ENCODE measurements at places on chromosomes 4 and X. TPM values are rescaled to one million over a fixed set of nuclear protein-coding genes. Genes with fewer than 3 reads are reported as not detected.

Gene CXorf49
- not detected for total RNA-seq

DNA sequence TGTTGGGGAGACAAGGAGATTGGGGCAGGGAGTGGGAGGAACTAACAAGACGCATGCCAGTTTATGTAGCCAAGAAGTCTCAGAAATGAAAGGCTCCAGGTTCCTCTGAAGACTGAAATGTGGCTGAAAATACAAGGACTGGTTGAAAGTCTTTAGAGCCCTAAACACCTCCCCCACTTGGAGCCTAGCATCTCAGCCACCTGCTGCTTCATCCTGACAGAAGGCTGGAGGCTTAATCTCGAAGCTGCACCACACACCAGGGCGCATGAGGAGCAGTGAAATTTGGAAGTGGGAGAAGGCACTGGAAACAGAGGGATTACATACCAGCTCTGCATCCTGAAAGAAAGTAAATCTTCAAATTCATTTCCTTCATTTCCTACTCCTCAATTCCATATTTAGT lies 160.7 kb upstream of the FTHL17 start:
- no peak for DNase-seq

- DNase-seq, result no peak
Measured at GRCh38 chr4:102451266-102451665, 49.9 kb upstream of the NFKB1 start.

GRCh38 chr4:1910643-1911042 lies 39.5 kb downstream of the NSD2 start:
- no peak for DNase-seq

DNA sequence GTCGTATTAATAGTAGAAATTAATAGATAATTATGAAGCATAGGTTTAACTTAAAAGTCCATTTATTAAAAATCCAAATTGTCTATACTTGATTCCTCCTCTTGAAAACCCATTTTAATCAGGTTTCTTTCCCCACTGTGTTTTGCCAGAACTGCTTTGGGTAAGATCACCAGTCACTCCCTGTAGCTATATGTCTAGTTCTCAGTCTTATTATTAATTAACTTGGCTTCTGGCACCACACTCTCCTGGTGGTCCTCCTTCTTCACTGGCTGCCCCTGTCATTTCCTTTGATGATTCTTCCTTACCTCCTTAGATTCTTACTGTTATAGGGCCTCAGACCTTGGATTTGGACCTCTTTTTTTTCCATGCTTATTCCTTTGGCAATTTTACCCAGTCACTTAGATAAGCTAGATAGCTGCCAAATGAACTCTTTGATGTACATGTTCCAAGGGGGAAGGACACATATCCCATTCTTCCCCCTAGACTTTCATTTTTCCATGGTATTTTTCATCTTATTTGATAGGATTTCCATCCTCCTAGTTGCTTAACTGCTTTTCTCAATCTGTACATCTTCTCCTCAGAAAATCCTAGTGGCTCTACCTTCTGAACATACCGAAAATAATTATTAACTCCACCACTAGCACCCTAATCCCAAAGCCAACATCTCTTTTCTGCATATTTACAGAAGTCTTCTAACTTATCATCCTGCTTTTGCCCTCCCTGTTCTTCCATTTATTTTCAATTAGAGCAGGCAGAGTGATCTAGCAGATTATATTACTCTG lies 24.5 kb downstream of the GIMD1 start:
- no peak for DNase-seq

DNA sequence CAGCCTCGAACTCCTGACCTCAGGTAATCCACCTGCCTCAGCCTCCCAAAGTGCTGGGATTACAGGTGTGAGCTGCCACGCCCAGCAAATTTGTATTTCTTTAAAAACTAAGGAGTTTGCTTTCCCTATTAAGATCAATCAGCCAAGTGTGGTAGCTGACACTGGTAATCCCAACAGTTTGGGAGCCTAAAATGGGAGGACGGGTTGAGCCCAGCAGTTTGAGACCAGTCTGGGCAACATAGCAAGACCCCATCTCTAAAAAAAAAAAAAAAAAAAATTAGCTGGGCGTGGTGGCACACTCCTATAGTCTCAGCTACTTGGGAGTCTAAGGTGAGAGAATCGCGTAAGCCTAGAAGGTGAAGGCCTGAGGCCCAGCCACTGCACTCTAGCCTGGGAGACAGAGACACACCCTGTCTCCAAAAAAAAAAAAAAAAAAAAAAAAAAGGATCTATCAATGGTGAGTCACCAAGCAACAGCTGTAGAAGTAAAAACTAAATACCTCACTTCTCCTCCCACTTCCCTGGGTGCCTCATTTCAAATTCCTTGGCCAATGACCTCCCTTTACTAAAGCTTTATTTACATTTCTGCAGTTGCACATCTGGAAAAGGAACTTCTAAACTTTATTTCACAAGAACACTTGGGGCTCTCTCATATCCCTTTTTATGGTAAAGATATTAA lies 54.5 kb downstream of the LDB2 start:
- DNase-seq, result no peak

DNA sequence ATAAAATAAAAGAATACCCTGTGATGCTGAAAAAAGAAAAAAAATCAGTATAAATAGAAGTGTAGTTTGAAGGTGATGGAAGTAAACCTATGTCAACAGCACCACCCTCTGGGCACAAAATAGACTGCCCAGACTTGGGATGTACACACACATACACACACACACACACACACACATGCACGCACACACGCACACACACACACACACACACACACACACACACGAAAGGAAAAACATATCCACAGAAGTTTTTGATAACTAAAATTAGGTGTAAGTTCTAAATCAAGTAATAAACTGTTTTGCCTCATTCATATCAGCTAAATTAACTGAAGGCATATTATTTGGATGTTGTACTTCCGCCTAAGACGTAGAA lies 40.5 kb downstream of the ANXA5 start:
- peak; percentile 35 for DNase-seq

Gene GLUD2
- 1.5 TPM for total RNA-seq

DNA sequence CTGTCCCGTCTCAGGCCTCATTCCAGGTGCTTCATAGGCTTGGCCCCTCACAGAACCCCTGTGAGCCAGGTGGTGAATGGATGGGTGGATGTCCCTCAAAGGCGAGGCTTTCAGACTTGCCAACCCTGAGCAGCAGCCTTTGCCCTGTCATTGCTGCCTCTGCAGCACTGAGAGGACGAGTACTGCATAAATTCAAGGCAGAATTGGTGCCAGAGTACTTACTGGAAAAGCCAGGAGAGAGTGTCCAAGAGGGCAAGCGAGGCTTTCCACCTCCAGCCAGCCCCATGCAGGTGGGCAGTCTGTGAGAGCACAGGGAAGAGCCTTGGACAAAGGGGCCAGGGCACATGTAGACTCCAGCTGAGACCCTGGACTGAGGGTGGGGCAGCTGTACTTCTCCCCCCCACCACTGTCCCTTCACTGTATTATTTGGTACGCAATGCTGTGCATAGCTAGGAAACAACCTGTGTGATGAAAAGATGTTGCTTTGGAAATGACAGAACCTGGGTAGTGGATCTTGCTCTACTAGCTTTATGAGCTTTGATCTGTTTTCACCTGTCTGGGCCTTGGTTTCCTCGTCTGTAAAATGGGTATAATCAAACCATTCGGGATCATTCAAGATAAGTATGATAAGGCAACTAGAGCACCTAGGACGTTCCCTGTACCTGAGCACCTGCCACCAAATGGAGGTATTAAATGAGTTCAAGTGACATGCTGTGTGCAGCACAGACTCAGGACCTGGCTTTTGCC lies 224.9 kb upstream of the PSAPL1 start:
- DNase-seq, result no peak

- DNase-seq, result no peak
Measured at GRCh38 chrX:57900975-57901374, 9.3 kb downstream of the ZXDA start.

- no peak for DNase-seq
Measured at GRCh38 chrX:34426334-34426733, 230.8 kb downstream of the TMEM47 start.

Gene RPL34
- total RNA-seq, result 726 TPM

- DNase-seq, result no peak
Measured at GRCh38 chr4:103786014-103786413, 66.2 kb upstream of the TACR3 start.

DNA sequence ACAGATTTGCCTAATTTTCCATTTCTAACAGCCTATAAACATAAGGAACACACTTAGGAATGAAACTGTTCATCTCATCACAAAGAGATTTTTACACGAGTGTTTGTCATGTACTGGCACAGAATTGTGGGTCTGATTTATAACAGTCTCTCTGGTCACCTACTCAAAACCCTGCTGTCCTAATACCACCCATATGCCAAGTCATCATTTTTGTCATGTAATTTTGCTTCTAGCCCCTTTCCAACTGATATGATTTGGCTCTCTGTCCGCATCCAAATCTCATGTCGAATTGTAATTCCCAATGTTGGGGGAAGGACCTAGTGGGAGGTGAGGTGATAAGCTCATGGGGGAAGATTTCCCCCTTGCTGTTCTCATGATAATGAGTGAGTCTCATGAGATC lies 284.1 kb upstream of the SLITRK2 start:
- no peak for DNase-seq

DNA sequence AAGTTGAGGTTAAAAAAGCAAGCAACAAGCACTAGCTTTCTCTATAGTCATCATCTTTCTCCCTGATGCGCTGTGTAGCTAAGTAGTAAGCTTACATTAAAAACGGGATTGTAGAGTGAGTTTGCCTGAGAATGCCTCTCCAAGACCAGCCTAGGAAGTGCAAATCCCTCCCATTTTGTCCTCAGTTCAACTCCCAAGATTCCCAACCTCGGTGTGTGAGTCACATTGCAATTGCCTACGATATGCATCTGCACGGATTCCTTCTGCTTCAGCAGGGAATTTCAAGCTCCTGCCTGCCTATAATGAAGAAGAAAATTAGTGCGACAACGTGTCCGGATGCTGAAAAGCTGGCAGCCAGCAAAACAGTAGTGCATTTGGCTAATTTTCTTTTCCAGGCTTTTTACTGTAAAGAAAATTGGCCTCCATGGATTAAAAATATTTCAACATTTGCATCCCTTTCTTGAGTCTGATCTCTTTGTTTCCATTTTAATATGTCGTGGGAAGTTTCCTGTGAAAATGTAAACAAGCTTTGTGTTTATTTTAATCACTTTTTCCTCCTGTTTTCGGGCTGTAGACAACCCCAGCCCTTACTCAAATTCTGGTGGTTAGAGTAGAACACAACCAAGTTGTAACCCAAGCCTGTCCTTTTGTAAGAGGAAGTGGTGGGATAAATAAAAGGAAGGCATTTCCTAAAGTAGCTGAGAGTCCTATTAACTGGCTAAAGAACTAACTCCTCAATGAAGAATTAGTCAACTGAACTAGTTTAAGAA lies 58.4 kb upstream of the TET2 start:
- DNase-seq, result no peak

- no peak for DNase-seq
Measured at GRCh38 chr4:33649471-33649870, 2594.8 kb downstream of the ARAP2 start.

DNA sequence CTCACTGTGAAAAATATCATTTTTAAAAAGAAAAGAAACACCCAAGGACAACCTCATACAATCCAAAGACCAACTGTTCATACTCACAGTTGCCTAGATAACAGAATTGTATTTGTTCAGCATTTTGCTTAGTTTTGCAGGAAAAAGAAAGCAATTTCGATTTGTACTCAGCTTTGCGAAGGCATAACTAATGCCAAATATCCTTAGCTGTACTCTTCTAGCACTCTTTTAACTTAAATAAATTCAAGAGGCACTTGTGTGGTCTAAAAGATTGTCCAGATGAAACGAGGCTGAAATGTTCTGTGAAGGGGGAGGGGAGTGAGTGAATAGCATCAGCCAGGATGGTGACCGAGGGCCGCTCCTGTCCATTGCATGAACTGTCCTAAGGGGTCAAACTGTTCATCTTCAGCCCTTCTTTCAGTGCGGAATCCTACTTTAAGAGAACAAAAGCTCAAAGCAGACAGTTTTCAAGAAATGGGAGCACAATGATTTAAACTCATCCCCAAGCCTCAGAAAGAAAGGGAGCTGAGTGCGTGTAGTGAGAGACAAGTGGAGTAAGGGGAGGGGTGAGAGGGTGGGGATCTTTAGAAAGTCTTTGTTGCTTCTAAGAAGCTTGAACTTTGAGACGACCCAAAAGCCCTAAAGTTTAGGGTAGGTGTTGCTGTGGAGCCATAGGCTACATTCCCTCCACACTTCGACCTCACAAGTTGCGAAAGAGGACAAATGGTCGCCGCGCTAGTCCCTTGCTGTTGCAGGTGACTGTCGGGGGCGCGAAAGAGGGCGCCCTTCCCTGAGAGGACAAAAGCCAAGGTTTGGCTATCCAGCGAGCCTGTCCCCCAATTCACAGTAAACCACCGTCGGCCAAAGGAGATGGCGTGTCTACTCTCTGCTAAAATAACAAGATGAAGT lies 4.0 kb upstream of the NEUROG2 start:
- DNase-seq, result no peak

GRCh38 chrX:43898406-43899035 lies 16.3 kb upstream of the MAOB start:
- no peak for DNase-seq

DNA sequence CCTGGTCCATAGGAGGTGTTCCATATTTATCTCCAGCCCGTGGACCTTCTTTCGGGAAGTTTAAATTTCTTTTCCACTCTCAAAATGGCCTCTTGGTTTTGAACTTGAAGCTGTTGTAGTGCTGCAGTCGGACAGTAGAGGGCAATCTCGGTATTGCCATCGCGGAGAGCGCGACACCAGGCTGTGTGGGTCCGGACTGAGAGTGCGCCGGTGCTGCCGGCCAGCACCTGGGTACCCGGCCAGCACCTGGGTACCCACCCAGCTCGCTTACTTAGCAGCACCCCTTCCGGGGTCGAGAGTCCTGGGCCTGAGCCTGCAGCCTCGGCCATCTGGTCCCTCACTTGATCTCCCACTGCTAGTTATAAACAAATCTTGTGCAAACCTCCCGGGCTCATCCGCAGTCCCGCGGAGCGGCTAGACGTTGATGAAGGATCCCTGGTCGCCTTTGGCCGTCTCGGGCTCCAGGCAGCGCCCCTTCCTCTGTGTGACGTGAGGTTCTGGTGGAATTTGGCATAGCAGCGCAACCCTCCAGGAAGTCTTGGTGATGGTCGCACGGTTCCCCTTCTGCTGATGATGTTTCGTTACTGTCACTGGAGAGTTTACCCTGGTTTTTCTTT lies 18.0 kb downstream of the FAM9A start:
- no peak for DNase-seq

DNA sequence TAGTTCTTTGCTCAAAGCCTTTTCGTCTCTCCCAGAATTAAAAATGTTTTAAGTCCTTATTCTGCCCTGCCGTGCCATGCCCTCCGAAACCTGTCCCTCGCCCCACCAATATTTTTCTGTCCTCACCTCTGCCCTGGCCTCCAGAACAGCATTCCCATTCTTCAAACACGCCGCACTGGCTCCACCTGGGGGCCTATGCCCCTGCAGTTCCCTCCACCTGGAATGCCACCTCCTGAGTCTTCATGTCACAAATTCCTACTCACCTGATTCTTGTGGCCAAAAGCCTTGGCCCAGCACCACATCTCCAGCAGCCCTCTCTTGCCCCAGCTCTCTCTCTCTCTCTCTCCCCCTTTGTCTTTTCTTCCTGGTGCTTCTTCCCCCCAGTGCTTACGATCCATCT lies 91.6 kb downstream of the APBB2 start:
- DNase-seq, result no peak

GRCh38 chrX:83593634-83594294 lies 85.7 kb downstream of the POU3F4 start:
- no peak for DNase-seq

All from left ventricle myocardium inferior (tissue), 1 donor.